ENCODE measurements at places on chromosomes 2 and 18.

DNA sequence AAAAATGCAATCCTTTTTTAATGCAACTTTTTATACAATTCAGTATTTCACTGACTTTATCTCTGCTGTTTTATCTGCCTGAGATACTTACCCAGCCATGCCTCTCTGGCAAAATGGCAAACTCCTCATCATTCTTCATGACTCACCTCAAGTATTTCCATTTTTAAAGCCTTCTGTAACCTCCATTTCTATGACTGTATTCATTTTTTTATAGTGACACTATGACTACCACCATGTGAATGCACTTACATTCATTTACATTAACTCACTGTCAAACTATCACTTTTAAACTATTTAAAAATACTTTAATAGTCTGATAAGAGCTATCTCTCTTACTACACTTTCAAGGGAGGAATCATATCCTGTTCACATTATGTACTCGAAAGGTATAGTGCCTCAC is 99.4 kb upstream of the SCN7A start:
- DNase-seq = no peak

- DNase-seq = no peak
These were observed 24.7 kb downstream of the SNRPD1 start for GRCh38 chr18:21636769-21637168.

- DNase-seq = no peak
These were observed 142.8 kb downstream of the LPIN1 start for GRCh38 chr2:11889101-11889850.

DNA sequence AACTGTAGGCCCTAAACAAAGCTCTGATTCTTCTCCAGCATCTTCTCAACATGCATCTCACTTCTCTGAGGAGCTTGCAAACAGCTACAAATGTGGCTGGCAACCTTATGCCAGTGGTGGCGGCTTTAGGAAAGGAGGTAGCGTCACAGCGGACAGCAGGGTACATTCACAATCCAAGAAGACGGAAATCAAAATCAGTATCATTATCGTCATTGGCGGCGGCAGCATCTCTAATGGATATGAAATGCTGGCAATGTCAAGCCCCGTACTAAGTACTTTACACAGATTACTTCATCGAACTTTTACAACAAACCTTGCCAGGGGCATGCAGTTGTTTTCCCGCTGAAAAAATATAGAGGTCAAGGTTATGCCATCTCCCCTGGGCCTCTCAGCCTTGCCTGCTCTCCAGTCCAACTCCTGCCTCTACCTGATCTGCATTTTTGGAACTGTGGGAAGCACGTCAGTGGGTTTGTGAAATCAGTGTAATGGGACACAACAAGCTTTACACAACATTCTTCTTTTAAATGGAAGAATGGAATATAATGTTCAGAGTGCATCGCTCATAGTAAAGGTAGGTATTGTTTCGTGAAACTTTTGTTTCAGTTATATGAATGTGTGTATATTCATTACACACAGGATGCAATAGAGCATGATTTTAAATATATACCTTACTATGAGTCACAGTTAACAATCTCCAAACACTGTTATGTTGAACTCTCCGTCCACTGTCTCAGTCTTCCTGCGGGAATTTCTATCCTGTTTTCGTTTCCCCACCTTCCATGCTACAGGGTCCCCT is 152.9 kb downstream of the TTC32 start:
- DNase-seq = no peak

DNA sequence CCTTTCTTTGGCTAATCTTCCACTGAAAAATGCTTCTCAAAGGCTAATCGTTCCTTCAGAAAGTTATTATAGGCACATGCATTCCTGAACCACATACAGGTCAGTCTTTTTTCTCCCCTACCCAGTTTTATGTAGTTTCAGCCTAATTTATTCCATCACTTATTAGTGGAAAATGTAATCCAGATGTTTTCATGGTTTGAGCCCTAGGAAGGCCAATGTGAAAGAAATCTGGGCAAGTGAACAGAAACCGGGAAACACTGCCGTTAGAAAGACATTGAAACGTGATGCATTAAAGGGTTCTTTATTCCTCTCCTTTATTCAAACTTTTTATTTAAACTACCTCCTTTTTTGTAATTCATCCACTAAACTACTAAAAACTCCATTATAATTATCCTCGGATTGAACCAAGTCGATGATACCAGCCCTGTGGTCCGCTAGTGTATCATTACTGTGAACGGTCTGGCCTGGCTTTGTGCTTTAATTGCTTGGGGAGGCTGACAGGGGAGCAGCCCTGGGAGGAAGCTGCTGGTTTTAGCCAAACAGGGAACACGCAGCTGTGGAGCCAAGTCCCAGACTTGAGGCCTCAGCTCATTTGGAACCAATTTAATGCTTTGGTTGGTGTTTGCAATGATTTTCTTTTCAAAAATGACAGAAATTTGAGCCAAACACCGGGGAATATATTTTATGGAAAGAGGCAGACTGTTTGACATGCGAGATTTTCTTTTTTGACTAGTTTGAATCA is 149.2 kb downstream of the ARHGAP28 start:
- no peak for DNase-seq

DNA sequence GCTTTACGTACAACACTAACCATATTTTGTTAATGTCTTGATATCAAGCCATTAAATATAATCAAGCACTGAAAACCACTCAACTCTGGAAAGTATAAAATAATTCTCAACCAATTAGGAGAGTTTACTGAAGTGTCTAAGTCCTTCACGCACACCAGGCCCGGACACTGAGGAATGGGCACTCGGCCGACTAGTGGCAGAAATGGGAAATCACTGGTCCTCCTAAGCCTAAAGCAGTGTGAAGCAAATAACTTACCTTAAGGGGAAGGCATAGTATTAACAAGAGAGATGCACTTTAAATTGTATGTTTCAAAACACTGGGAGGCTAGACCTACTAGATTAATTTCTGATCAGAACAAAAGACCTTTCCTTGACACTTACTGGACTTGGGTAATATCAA is 45.7 kb downstream of the FAM210A start:
- no peak for DNase-seq

DNA sequence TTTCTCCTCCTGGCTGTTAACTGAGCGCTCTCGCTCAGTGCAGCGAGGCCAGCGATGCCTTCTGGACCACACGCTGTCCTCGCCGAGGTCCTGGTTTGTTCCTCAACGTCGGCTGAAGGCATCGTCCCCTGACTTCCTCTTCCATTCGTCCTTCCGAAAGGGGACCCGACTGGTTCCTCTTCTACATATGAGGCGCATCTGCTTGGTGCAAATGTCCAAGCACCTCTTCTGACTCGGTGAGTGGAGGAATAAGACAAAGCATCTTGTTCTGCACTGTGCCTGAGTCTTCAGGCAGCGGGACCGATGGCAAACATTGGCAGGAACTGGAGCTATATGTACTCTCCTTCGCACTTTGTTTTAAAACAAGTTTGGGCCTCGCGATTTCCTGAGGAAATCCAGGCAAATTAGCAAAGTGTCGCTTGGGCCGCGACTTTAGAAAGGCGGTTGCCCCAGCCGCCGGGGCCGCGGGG is 621 bp upstream of the KCNS3 start:
- no peak for DNase-seq

DNA sequence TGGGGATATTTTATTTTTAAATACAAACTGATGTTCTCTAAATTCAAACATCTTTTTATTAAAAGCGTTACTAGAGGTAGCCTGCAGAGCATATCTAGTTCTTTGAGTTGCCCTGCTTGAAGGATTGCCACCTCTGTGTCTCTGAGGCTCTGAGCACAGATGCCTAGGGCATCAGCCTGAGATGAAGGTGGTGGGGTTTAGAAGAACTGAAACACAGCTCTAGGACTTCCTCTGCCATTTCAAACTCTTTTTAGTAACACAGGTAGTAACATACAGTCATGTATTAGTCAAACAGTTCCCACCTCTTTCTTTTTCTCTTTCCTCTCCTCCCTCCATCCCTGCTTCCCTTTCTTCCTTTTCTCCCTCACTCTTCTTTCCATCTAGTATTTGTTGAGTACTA is 57.6 kb downstream of the TTC21B start:
- DNase-seq = no peak

GRCh38 chr18:68017385-68017784 is 500.9 kb upstream of the DSEL start:
- DNase-seq = no peak

DNA sequence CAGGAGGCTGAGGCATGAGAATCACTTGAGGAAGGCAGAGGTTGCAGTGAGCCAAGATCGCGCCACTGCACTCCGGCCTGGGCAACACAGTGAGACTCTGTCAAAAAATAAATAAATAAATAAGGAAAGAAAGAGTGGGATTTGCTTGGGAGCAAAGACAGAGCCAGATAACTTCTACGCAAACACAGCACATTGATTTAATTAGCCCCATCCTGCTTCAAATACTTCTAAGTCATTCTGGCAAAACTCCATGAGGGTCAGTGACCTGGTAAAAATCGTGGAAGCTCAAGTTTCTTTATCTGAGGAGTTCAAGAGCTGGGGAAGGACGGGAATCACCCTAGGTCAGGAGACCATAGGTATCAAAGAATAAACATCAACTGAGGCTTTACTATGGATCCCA is 70.6 kb upstream of the TCF7L1 start:
- DNase-seq = no peak

GRCh38 chr2:134438371-134438770 is 184.5 kb downstream of the MGAT5 start:
- no peak for DNase-seq

DNA sequence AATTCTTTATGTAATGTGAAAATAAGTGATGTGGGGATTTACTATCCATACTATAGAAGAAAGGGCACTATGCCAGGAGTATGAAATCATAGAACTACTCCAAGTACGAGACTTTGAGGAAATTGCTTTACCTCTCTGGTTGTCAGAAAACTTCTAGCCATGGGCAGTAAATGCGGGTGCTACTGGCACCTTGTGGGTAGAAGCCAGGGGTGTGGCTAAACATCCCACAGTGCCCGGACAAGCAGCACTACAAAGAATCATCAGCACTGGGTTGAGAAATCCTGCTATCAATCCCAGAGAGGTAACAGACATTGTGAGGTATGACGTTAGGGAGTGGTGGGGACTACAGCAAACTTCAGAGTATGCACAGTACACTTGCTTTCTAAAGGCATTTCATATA is 453.5 kb upstream of the TNP1 start:
- no peak for DNase-seq

GRCh38 chr2:83696838-83697237 is 762.2 kb downstream of the SUCLG1 start:
- no peak for DNase-seq

- DNase-seq = no peak
These were observed 853 bp upstream of the OSBPL6 start for GRCh38 chr2:178193496-178193822.

- DNase-seq = no peak
These were observed 9.6 kb downstream of the MARCHF4 start for GRCh38 chr2:216362730-216363129.

Measured in hippocampal formation (tissue), 2 donors.